ENCODE measurements at places on chromosomes 7 and 10.

- no peak for DNase-seq
These were observed 195.5 kb downstream of the CREB5 start for GRCh38 chr7:28607855-28608193.

DNA sequence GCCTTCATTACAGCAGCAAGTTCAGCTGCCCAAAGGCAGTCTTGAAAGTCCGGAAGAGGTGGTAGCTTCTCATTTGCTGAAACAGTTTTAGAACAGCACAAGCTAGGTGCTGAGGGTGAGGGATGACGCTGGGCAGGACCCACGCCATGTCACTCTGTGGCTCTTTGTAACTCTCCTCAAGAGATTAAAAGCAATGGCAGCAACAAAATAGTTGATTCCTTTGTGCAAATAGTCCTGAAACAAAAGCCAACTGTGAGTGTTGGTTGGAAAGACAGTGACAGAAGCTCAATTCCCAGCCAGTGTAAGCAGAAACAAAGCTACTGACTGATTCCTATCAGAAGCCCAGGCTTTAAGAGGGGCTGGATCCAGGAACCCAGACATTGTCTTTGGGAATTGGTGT, 47.6 kb upstream of the AQP1 start:
- no peak for DNase-seq

- DNase-seq, result no peak
These were observed 174.2 kb downstream of the KIAA1217 start for GRCh38 chr10:24382979-24383663.

DNA sequence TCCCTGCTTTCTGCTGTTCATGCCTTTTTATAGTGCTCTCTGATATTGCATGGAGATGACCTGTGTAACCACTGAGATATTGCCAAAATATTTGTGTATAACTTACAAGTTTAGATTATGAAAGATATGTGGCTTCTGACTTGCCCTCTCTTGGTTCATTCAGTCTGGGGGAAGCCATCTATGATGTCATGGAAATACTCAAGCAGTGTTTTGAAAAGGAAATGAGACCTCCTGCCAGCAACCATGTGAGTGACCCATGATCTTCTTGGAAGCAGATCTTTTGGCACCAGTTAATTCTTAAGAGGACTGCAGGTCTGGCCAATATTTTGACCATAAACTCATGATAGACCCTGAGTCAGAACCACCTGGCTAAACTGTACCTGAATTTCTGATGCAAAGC, 183.0 kb downstream of the THSD7A start:
- DNase-seq, result no peak

- DNase-seq, result peak; percentile 42
These were observed 27.1 kb upstream of the TNRC18 start for GRCh38 chr7:5450549-5451327.

DNA sequence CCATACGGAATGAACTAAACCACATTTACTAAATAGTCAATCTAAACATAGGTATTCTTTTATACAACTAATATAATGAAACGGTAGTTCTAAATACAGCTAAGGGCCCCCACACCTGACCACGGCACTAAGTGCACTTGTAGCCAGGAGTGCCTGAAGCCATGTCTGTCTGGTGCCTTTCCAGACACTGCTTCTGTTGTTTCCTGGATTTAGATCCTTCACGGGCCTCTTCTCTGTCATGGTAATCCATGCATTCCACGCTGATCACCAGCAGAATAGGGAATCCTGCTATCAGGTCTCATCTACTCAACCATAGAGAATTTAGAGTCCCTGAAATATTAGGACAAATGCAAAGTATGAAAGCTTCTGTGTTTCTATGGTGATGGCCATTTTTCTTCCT, 37.8 kb downstream of the OSBPL3 start:
- no peak for DNase-seq

DNA sequence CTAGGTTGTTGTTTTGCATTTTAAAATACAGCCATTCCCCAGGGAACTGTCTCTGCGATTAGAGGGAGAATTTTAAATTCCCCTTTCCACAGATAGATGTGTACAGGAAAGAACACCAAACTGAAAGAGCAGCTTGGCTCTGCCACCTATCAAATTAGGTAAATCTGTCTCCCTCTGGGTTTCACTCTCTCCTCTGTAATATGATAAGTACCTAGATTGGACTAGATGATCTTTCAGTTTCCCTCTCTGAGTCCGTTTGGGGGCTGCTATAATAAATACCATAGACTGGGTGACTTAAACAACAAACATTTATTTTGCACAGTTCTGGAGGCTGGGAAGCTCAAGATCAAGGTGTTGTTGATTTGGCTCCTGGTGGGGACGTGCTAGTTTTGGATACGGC, 186.0 kb downstream of the KIF20B start:
- no peak for DNase-seq

GRCh38 chr7:82428186-82428961, 15.2 kb downstream of the CACNA2D1 start:
- DNase-seq, result no peak

GRCh38 chr10:3636356-3637181, 148.4 kb downstream of the KLF6 start:
- DNase-seq, result no peak

- DNase-seq, result no peak
These were observed 15.2 kb downstream of the PALD1 start for GRCh38 chr10:70493660-70494234.

DNA sequence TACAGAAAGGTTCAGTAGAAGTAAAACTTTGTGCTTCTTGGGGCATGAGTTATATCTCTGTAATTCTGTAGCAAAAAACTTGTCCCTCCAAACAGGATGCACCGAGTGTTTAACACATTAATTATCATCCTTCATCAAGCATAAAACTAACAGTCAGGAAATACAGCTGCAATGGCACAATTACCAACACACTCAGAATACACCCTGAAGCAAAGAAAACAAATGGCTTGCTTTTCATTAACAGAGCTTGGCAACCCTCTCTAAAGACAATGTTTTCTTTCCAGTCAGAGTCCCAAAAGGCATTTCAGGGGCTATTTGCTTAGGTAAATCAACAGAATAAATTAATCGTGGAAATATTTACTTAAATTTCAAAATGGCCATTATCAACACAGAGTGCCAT, 107.7 kb downstream of the ICA1 start:
- no peak for DNase-seq

DNA sequence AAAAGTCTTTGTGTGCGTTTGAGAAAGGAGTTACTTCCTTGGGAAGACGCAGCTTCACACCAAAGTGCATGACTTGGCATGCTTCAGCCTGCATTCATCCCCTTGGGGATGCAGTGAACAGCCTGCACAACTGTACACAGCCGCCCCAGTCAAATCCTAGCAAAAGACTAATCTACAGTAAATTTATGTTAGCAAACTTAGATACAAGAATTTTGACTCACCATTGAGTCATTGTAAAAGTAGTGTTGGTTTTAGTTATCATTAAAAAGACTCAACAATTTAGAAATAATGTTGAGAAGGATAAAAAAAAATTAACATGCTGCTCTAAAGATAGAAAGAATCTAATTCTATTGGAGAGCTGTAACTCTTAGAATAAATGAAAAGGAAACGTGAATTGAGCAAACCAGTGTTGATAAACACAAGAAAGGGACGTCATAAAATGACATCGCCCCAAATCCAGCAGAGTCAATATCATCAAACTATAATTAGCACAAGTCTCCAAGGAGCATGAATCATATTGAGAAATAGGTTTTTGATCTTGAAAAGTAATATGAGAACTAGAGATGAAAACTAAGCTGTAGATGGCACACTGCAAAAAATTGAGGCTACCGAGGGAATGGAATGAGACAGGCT, 11.9 kb upstream of the OPTN start:
- no peak for DNase-seq

GRCh38 chr10:11351801-11352200, 259.6 kb downstream of the USP6NL start:
- no peak for DNase-seq

- no peak for DNase-seq
These were observed 857 bp downstream of the MEOX2 start for GRCh38 chr7:15685358-15686294.

- DNase-seq, result no peak
These were observed 44.6 kb downstream of the WDR37 start for GRCh38 chr10:1100691-1101368.

DNA sequence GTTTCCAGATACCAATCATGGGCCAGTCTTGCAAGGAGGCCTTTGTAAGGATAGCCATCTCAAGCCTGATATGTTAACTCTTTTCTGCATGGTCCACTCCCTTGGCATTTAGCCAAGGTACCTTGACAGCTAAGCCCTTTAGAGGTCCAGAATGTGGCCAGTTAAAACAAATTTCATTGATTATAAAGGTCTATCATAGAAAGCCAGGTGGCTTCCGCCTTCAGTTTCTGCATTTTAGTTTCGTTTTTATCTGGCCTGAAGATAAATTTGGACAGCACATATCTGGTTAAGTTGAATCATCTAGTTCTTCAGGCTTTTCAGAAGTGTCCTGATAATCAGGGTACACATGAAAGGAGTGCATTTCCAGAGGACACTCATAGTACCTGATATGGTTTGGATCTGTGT, 30.7 kb downstream of the ANKIB1 start:
- DNase-seq, result no peak

GRCh38 chr7:18861514-18862118, 255.8 kb downstream of the TWIST1 start:
- no peak for DNase-seq

GRCh38 chr7:142158736-142159496, 47.4 kb downstream of the MGAM2 start:
- no peak for DNase-seq

DNA sequence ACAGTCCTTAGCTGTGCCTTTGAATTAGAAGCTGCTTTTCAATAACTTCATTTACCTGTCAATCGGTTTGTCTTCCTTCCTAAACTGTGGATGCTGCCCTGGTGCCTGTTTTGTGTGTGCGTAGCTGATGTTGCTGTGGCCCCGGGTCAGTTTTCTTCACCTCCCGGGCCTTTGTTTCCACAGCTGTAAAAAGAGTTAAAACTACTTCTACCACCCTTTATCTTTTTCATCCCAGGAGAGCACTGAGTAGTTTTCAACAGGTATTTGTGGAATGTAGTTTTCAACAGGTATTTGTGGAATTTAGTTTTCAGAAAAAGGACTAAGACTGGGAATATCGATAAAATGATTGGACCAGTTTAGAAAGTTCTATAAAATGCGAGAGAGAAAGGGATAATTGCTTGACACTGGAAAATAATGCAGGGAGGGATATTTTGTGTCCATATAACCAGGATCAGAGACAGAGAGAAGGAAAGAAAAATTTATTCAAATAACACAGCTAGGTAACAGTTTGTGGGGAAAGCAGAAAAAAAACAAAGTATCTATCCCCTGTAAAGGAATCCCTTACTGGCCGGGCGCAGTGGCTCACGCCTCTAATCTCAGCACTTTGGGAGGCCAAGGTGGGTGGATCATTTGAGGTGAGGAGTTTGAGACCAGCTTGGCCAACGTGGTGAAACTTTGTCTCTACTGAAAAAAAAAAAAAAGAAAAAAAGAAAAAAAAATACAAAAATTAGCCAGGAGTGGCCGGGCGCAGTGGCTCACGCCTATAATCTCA, 15.9 kb upstream of the IGF2BP3 start:
- DNase-seq, result no peak

- DNase-seq, result peak; percentile 32
These were observed 2.0 kb downstream of the INSIG1 start for GRCh38 chr7:155299535-155300202.

- DNase-seq, result no peak
These were observed 507.8 kb upstream of the MKI67 start for GRCh38 chr10:128633864-128634540.

DNA sequence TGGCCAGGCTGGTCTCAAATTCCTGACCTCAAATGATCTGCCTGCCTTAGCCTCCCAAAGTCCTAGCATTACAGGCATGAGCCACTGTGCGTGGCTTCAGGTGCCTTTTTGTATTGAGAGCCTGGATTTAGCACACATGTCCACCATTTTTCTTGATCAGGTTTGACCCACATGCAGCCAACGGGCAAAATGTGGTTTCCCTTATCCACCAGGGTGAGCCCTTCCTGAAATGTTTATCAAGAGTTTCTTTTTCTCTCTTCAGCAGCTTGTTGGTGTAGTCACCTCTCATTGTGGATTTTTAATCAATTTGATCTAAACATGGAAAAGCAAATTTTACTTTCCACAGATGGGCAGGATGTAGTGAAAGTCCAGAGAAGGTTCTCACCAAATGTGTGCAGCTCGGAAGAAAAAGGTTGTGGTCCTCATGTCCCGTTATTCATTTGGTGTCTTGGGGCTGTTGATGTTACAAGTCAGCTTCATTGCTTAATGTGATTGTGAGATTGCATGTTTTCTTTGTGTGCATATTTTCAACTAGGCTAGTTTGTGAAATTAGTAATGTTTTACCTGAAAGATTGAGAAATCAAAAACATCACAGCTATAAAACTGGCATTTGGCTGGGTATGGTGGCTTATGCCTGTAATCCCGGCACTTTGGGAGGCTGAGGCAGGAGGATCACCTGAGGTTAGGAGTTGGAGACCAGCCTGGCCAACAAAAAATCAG, 28.9 kb downstream of the GUSB start:
- no peak for DNase-seq

- no peak for DNase-seq
These were observed 119.5 kb upstream of the CAV2 start for GRCh38 chr7:116380025-116380424.

- no peak for DNase-seq
These were observed 36.3 kb downstream of the ARID5B start for GRCh38 chr10:61937631-61938351.

- DNase-seq, result no peak
These were observed 6.0 kb upstream of the ZRANB1 start for GRCh38 chr10:124935946-124936345.
